Thoracic aorta endothelial cell (primary cell): ENCODE measurements at places on chromosomes 13 and 19. TPM values are rescaled to one million over a fixed set of nuclear protein-coding genes. Genes with fewer than 3 reads are reported as not detected.

The KIR2DL3 gene
- total RNA-seq: not detected in 2 replicates

The TRPC4 gene
- total RNA-seq: 0.53 TPM in 1 of 2 replicates, not detected in the other

The SOX1 gene
- total RNA-seq: not detected in 2 replicates

The CKAP2 gene
- 67.6 and 103 TPM in 2 replicates for total RNA-seq

The ZBTB32 gene
- total RNA-seq: not detected in 2 replicates

The IL11 gene
- total RNA-seq: not detected in 2 replicates

The POU2F2 gene
- 0.40 and 1.1 TPM in 2 replicates for total RNA-seq

The PGLYRP2 gene
- total RNA-seq: not detected in 2 replicates

The LILRB3 gene
- not detected in 2 replicates for total RNA-seq

The BICRA gene
- 11.0 and 19.2 TPM in 2 replicates for total RNA-seq

The CEACAM7 gene
- total RNA-seq: not detected in 2 replicates

The PRTN3 gene
- not detected in 2 replicates for total RNA-seq
